Choroid plexus epithelial cell (primary cell): ENCODE measurements at places on chromosomes 7 and 10.

- DNase-seq = peak; percentile 98
Measured at GRCh38 chr10:70405037-70405824, 1.3 kb downstream of the EIF4EBP2 start.

- DNase-seq = no peak
Measured at GRCh38 chr7:158439035-158439434, 148.6 kb downstream of the PTPRN2 start.

- peak; percentile 57 for DNase-seq
Measured at GRCh38 chr7:90648107-90648506, 52.0 kb downstream of the CDK14 start.

GRCh38 chr10:6530211-6530840, 49.8 kb downstream of the PRKCQ start:
- DNase-seq = no peak

GRCh38 chr7:134307320-134307719, 9.4 kb downstream of the SLC35B4 start:
- peak; percentile 37 for DNase-seq

GRCh38 chr10:132110111-132110521, 44.4 kb downstream of the JAKMIP3 start:
- DNase-seq = no peak

DNA sequence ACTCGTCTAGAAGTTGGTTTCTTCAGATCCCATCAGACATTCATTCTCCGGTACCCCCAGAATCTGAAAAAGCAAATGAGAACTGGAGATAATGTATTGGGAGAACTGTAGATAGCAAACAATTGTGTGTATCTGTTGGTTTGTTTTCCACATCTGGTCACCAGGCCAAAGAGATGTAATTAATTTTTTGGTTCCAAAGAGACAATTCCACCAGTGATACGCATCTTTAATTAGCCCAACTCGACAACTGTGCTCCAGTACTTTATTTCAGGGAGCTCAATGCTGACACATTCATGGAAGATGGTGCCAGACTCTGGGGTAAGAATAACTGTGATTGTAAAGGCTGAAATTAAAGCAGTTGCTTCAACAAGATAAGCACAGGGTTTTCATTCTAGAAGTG, 74.5 kb downstream of the NPTX2 start:
- DNase-seq = no peak

DNA sequence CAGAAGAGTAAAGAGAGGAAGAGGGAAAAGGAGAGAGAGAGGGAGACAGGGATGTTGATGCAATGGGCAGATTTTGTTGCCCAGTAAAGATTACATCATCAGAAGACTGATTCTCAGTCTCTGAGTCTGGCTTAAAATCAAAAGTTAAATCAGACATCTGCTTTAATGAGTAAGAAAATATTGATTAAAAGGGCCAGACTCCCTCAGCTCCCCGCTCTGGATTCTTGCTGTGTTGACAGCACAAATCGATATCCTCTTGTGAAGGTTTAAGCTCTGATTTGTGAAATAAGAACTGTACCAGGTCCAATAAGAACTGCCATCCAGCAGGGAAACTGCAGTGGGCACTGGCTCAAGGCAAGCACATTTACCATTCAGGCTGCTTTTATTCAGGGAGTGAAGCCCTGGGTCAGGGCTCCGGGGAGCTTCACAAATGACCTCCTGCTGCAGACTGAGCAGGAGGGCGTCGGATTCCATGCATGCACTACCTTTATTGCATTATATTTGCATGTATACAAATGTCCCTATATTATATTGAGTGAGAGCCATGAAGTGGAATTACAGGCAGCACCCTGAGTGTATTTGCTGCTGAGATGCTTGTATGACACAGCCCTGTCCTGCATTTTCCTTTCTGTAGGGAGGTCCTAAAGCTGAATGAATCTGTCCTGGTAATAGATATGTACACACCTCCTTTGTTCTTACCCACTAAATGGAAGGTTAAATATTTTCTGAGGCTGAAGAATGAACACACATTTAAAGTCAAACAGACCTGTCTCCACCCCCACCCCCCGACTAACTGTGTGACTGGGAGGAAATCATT, 401.5 kb downstream of the REEP3 start:
- DNase-seq = no peak

DNA sequence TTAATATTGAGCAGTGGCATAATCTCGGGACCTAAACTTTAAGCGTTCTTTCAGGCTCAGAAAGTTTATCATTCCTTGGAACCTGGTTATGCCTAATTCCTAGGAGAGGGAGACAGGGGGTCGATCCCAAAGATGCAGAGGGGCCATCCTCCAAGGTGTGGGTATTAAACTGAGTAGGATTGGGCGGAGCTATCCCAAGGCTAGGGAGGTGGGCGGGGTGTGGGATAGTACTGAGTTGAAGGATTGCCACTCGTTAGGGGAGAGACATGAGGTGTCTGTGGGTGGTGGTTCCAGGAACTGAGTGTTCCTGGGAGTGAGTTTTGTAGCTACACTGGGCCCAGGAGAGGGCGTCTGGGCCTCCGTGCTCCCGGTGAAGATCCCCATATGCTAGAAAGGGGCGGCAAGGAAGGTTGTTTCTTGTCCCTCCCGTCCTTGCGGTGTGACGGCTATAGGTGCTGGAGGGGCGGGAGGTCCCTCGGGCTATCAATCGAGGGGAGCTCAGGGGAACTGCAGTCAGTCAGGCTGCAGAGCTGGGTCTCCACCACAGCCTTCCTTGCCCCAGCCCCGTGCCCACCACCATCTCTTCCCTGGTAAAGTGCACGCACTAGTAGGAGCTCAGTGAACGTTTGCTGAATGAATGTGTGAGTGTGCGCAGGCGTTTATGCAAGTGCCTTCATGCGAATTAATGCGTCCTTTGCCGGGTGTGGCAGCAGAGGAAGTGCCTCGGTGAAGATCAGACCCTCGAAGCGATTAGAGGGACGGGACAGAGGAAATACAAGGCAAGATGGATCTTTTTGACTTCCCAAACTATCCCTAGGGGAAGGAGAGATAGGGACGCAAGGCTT, 3.0 kb upstream of the HMX2 start:
- DNase-seq = no peak

- no peak for DNase-seq
Measured at GRCh38 chr10:11095374-11095801, 77.7 kb downstream of the CELF2 start.

GRCh38 chr10:34028936-34029335, 694.5 kb upstream of the NRP1 start:
- no peak for DNase-seq

DNA sequence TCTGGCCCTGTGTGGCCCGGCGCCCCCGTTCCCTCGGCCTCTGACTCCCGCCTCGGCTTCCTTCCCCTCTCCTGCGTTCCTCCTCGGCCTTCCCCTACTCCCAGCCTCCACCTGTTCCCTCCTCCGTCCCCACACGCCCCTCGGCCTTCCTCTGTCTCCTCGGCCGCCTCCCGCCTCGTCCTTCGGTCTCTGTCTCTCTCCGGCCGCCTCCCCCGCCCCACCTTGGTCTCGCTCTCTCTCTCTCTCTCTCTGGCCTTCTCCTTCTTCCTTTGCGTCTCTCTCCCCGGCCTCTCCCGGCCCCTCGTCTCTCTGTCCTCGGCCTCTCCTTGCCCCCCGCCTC, 588 bp downstream of the GET4 start:
- peak; percentile 28 for DNase-seq

DNA sequence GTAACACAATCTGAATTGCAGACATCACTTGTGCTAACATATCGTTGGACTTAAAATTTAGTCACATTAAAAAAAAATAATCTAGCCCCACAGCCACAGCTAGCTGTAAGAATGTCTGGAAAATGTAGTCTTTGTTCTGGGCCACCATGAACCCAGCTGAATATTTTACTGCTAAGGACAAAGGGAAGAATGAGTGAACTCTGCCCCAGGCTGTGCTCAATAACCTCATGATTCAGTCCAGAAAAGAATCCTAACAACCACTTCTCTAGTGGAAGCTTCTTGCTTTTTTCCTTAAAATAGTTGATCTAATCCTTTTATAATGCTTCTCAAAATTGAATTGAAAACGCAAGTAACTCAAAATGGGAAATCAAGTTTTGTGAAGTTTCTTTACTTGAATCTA, 25.6 kb upstream of the SOSTDC1 start:
- DNase-seq = no peak

DNA sequence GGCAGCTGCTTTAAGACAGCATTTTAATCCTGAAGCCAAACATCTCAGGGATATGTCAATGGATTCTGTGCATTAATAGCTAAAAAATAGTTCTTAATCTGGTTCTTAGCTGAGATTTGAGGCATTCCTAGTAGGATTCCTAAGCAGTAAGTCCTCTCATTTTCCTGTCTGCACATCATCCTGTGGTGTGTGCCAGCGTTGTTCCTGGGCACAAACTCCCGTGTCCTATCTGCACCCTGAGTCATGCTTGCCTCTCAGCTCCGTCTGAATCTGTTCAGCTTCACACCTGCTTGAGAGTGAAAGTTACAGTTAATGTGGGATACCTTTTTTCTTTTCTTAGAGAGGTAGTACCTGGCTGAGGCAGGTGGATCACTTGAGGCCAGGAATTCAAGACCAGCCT, 19.5 kb downstream of the BAG3 start:
- DNase-seq = no peak

DNA sequence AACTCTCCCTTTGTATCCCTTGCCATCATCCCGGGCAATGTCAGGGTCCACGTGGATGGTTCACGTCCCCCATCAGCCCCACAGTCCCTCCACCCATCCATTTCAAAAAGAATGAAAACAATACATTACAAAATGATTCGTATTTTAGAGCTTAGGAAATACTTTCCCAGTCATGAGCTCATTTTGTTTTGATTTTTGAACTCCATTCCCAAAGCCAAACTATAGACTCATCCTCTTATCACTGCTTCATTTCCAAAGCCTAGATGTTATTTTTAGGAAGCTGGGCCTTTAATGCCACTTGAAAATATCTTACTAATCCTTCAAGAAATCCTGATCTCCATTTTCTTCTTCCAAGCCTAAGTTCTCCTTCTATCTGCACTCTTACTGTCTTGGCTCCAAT, 72.1 kb downstream of the WNT2 start:
- no peak for DNase-seq

DNA sequence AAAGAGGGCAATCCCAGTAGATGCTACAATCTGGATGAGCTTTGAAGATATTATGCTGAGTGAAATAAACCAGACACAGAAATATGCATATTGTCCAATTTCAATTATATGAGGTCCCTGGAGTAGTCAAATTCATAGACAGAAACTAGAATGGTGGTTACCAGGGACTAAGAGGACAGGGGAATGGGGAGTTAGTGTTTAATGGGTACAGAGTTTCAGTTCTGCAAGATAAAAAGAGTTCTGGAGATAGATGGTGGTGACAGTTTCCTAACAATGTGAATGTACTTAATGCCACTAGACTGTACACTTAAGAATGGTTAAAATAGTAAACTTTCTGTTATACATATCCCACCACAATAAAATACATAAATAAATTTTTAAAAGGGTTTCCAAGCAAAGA, 236.6 kb downstream of the ELMO1 start:
- no peak for DNase-seq

GRCh38 chr10:128972036-128972405, 495.0 kb upstream of the MGMT start:
- DNase-seq = no peak

DNA sequence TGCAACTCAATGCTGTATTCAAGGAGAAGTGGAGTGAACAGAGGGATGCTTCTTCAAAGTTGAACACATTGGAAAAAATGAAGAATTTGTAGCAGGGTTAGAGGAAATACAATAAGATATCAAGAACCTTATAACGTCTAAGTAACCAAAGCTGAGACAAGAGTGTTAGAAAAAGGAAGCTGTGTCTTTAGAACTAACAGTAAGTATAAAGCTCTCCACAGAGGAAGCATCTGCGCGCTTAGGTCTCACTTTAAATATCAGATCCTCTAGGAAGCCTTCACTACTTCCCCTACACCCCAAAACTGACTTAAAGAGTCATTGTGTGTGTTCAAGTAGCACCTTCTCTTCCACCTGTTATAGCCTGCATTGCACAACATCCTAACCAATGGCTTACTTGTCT, 43.0 kb downstream of the CH25H start:
- no peak for DNase-seq

DNA sequence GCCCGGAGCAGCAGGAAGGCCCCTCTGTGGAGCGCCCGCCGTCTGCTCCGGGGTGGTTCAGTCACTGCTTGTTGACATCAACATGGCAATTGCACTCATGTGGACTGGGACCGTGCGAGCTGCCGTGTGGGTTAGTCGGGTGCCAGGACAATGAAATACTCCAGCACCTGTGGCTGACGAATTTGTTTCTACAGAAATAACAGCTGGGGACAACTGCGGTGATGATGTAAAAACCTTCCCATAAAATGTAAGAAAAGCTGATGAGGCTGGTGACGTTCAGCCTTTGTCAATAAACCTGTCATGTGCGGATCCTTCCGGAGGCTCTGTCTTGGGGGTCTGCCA, 5.6 kb downstream of the GPER1 start:
- no peak for DNase-seq

- DNase-seq = no peak
Measured at GRCh38 chr10:94357193-94357592, 5.5 kb downstream of the NOC3L start.

- peak; percentile 40 for DNase-seq
Measured at GRCh38 chr10:3294919-3295581, 122.5 kb upstream of the PITRM1 start.

GRCh38 chr10:1754506-1755153, 17.3 kb upstream of the ADARB2 start:
- no peak for DNase-seq

DNA sequence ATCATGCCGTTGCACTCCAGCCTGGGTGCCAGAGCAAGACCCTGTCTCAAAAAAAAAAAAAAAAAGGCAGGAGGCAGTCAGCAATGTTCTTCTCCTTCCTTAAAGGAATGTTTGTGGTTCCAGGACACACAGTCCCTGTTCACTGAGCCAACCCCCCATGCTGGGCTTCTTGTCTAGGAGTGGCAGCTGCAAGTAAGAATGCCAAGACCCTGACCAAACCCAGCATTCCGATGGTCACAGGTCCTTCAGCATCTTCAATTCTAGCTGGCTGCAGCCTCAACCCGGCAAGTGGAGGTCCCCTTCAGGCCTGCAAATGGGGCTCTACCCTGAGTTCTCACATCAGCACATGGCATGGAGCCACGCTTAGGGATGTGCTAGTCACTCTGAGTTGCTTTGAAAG, 38.2 kb upstream of the CUX1 start:
- DNase-seq = no peak
